Stimulated activated CD8-positive, alpha-beta memory T cell treated with anti-CD3 and anti-CD28 coated beads, Interleukin-2, amount 100 ng/mL, for 1 hour (primary cell): ENCODE measurements at places on chromosomes 3 and 15.

GRCh38 chr3:172142051-172142863 is 102.9 kb downstream of the FNDC3B start:
- DNase-seq: no peak

- DNase-seq: no peak
Observed at GRCh38 chr15:80073197-80073596, 13.7 kb downstream of the ZFAND6 start.

- DNase-seq: no peak
Observed at GRCh38 chr3:158453865-158454264, 117.1 kb upstream of the MLF1 start.

DNA sequence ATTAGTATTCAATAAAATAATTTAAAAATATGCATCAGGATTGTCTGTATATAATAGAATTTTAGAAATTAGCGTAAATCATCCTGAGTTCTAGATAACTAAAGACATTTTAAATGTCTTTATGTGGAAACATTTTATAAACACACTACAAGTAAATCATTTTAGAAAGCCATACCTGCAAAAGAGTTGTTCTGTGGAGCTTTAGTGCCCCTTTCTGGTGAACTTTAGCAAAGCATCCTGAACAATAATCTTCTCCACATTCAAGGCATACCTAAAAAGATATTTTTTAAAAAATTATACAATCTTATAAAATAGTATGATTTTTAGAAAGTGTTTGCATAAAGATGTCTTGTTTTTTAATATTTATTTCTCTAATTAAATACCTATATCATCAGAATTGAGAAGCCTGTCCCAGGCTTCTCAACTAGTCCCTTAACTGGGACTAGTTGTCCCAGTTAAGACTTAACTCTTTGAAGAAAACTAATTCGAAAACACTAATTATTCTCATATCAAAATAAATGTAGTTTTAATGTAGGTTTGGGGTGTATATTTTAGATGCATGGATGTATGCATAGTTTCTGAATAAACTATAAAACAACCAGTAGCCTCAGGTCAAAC is 29.7 kb downstream of the ZBBX start:
- no peak for DNase-seq

- no peak for DNase-seq
Observed at GRCh38 chr3:108406661-108407206, 103.7 kb downstream of the MYH15 start.

DNA sequence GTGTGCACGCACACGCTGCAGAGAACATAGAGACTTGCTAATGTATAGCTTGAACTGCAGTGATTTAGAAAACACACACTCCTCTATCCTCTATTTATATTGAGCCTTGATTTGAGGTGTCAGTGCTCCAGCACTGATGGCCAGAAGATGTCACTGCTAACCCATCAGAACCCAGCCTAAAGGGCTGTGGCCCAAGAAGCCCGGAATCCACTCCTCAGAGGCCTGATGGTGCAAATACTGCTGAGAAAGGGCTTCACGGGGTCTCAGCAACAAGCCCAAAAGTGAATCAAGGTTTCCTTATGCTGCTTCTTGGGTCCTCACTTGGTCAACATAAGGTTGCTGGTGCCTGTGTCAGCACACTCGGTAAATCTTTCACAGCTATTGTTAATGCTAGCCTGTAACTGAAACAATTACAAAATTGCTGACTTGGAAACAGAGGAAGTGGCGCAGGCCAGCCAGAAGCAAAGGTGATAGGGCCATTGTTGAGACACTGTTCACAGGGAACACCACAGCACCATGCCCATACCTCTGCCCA is 60.3 kb downstream of the HEG1 start:
- DNase-seq: peak; percentile 13

- no peak for DNase-seq
Observed at GRCh38 chr3:82743196-82743595, 981.8 kb upstream of the GBE1 start.

DNA sequence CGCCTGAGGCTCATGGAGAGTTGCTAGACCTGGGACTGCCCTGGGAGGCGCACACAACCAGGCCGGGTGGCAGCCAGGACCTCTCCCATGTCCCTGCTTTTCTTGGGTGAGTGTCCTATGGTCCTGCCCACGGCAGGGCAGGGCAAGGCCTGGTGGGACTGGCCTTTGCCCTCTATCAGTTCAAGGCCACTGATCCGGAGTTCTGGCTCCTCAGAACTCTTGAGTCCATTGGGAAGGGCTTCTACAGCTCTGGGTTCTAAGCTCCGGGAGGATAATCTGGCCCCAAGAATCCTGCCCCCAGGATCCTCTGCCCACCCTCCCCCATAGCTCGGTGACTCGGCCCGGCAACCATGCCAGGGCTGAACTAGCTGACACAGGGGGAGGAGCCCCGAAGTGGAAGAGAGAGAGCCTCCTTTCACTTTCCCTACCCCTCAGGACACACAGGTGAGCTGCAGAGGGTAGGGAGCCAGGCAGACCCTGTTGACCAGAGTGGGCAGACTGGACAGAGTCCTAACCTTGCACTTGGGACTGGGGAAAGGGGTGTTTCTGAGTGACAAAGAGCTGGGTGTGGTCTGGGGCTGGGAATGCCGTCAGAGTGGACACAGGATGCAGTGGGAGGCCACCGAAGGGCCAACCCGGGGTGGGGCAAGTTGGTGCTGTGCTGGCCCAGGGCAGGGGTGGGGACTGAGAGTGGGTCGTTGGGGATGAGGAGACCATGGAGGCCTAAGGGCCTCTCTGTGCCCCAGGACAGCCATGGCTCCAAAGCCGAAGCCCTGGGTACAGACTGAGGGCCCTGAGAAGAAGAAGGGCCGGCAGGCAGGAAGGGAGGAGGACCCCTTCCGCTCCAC is 664 bp downstream of the PARP3 start:
- DNase-seq: no peak

DNA sequence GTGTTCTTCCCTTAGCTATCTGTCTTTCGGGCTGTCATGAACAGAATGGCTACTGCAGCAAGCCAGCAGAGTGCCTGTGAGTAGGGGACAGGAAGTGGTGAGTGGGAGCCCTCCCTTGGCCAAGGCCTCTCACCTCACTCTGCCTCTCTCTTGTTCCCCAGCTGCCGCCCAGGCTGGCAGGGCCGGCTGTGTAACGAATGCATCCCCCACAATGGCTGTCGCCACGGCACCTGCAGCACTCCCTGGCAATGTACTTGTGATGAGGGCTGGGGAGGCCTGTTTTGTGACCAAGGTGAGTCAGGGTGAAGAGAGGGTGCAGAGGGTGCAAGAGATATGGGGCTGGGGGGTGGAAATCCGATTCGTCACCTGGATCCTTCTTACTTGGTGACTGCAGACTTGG is 3.0 kb downstream of the DLL4 start:
- no peak for DNase-seq

DNA sequence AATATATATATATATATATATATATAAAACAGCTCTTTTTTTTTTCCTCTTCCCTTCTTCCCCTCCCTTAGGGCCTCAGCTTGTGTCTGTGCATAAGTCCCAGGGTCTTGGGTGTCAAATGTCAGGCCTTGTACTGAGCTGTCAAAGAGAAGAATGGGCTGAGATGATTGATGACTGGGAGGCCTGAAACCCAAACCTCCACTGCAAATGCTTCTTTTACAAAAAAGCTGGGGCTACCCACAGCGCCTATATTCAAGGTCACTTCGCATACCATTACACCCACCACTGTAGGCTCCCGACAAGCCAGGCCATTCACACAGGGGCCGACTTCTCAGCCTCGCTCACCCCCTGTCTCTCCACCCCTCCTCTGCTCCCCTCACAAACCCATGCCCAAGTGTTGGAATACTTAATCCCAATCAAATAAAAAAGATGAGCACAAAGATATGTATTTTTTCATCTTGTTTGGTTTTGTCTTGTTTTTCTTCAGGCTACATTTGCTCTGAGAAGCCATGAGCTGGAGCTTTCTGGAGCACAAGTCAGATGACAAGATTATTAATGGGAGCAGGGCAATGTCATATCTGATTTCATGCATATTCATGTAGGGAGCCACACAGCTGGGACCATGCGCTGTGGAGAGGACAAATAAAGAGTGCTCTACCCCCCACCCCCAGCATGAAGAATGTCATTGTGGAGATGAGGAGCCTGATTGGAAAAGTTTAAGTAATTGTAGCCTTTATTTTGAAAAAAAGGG is 614.4 kb upstream of the NR2F2 start:
- DNase-seq: no peak

DNA sequence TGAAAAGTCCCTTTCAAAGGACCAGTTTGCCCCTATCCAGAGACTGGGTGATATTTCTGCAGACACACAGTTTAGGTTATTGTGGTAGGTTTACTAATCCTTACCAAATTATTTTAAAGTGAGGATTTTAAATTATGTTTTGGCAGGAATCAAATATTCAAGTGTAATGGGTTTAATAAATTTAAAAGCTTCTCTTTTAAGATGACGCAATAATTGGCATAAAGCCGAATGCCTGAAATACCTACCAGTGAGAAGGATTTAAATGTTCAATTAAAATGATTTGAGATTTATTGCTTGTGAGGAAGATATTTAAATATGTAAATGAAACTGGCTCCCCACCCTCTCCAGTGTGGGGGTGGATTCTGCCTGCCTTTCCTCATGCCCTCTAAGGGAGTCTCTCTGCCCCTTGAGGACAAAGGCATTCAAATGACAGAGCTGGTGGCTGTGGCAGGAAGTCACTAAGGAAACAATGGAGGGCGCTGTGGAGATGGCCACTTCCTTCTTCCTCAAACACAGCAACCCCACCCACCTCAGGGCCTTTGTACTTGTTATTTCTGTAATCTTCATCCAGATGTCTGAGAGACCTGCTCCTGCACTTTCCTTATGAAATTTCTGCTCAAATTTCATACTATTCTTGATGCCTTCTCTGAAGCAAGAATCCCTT is 131.7 kb downstream of the TNIK start:
- DNase-seq: peak; percentile 5

DNA sequence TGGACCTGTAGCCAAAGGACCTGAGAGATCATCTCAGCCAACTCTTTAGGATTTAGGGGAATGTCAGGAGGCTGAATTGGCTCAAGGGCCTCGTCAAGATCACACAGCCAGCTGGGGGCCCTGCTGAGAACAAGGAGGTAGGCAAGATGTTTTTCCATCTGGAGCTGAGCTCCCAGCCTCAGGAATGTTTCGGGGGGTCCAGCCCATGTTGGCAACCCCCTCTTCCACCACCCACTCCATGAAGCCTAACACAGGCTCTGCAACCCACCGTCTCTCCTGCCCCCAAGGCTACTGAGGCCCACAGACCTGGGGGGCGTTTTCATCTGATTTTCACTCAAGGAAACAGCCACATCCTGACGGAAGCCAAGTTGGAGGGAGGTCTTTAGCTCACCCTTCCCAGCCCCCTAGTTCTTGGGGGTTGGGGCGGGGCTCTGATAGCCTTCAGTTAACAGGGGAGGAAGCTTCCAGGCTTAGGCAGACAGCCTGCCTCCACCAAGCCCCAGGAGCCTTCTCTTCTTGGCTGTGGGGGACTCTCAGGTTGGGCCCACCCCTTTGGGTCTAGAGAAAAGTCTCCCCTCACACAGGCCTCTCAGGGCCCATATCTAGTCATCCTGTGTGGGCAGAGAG is 48.8 kb downstream of the EPHB3 start:
- no peak for DNase-seq

DNA sequence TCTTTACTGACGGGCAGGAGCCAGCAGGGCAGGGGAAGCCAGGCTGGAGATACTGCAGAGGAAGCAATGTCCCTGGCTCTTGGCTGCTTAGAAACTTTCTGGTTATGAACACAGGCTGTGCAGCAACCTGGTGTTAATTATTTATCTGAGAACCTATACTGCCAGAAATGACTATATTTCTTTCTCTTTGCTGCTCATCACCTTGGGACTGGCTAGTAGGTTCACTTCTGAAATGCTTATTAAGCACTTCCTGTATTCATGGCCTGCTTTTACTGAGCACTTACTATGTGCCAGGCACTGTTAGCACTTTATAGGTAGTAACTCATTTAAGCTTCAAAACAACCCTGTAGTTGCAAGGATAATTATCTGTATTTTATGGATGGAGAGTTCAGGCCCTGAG is 57.6 kb downstream of the RAB11A start:
- DNase-seq: no peak

DNA sequence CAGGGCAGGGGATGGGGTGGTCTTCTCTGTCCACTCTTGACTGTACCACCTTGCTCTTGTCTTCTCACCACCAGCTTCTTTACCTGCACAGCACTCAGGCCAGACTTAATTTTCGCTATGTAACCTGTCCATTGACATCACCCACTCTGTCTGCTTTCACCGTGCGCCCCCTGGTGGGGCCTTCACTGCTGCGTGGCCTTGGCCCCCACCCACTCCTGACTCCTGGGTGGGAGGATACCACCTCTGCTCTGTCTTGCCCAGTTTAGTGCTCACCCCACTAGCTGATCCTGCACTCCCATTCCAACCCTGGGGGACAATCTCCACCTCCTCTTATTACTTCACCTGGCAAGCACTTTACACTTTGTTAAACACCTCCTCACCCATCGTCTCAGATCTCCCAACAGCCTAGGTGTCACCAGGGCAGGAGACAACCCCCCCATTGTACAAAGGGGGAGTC is 17.7 kb downstream of the PTH1R start:
- peak; percentile 66 for DNase-seq

GRCh38 chr3:112405845-112406244 is 72.9 kb downstream of the CD200 start:
- DNase-seq: no peak

GRCh38 chr3:188021041-188021440 is 132.9 kb upstream of the LPP start:
- DNase-seq: no peak

DNA sequence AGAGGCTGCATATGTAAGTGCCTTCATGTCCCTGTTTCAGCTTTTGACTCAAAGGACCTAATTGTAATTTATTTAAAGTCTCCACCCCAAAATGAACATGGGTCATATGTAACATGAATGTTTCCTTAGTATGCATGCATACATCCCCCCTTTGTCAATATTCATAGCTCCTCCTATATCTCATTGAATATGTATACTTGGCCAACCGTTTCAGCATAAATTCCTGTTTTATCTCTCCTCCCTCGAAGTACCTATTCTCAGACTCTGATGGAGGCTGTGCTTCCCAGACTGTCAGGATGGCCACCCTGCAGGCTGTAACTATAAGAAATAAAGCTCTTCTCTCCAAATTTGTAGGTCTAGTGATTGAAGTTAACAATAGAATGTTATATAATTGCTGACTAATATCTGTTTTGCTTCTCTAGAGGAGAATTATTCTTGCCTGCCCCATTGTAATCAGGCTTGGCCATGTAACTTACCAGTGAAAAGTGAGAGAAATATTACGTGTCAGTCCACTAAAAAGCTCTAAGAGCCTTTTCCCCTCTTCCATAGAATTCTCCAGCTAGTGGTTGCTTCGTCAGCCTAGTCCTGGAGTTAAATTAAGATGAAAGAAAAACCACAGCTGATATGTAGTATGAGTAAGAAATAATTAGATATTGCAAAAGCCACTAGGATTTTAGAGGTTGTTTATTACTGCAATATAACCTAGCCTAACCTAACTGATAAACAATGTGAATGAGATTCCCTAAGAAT is 245.1 kb downstream of the ZNF385D start:
- no peak for DNase-seq
